NCI-H2171 (cell line): ENCODE measurements at places on chromosomes 7 and 10.

DNA sequence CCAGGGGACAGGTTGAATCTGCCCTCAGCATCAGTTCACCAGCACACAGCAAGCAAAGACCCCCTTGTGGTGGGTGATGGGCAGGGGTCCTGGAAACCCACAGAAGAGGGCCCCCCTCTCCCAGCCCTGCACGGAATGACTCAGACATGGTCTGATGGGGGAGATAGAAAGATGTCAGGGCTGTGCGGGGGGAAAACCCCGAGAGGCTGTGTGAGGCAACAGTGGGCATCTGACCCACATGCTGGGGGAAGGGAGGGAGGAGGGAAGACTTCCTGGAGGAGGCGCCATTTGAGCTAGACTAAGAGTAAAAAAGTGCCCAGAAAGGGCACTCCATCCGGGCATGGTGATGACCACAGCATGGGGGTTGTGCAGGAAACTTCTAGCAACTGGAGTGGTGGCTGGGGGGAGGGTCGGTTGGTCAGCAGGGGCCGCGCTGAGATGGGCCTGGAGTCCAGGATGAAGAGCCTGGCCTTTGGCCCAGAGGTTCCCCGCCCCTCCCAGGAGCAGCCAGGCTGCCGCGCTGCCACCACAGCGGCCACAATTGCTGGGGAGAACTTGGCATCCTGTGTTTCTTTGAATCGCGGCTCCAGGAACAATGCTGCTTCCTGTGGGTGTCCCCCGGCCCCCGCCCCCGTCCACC is 2.5 kb downstream of the LFNG start:
- no peak for DNase-seq

DNA sequence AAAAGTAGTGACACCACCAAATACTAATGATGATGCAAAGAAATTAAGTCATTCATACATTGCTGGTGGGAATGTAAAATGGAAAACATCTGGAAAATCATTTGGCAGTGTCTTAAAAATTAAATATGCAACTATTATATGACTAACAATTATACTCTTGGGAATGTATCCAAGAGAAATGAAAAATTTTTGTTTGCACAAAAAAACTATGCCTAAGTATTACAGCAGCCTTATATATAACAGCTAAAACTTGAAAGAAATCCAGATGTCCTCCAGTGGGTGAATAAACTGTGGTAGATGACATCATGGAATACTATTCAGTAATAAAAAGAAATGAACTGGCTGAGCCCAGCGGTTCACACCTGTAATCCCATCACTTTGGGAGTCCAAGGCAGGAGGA is 132.0 kb downstream of the NEBL start:
- DNase-seq = no peak

- DNase-seq = no peak
Observed at GRCh38 chr7:129502708-129503685, 666 bp downstream of the SMKR1 start.

GRCh38 chr7:78260826-78261225 is 462.3 kb downstream of the PHTF2 start:
- DNase-seq = no peak

GRCh38 chr7:50227726-50228125 is 76.8 kb upstream of the IKZF1 start:
- DNase-seq = no peak

- no peak for DNase-seq
Observed at GRCh38 chr7:50534690-50535290, 30.4 kb downstream of the DDC start.

- DNase-seq = no peak
Observed at GRCh38 chr7:11911900-11912299, 79.9 kb upstream of the THSD7A start.

- no peak for DNase-seq
Observed at GRCh38 chr10:129343141-129343540, 123.9 kb upstream of the MGMT start.

- DNase-seq = no peak
Observed at GRCh38 chr10:95276367-95277200, 14.2 kb downstream of the PDLIM1 start.

DNA sequence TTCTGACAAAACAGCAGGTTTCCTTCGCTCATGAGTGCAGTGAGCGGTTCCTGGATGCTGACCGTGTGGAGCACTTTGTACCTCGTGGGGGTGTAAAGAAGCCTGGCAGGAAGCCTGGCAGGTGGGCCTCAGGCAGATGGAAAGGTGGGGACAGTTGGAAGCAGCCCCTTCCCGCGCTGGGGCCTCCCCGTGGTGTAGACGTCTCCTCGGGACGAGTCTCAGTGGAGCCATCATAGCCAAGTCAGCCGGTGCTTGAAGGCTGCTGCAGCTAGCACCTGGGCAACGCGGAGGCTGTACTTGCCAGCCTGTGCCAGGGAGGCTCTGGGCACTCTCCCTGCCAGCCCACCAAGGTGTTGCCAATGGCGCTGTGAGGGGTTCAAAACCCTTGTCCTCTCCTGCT is 154.5 kb downstream of the WDR37 start:
- DNase-seq = no peak

GRCh38 chr7:104628017-104628416 is 299.6 kb downstream of the LHFPL3 start:
- no peak for DNase-seq

- no peak for DNase-seq
Observed at GRCh38 chr7:76428868-76429805, 4.4 kb downstream of the ZP3 start.

DNA sequence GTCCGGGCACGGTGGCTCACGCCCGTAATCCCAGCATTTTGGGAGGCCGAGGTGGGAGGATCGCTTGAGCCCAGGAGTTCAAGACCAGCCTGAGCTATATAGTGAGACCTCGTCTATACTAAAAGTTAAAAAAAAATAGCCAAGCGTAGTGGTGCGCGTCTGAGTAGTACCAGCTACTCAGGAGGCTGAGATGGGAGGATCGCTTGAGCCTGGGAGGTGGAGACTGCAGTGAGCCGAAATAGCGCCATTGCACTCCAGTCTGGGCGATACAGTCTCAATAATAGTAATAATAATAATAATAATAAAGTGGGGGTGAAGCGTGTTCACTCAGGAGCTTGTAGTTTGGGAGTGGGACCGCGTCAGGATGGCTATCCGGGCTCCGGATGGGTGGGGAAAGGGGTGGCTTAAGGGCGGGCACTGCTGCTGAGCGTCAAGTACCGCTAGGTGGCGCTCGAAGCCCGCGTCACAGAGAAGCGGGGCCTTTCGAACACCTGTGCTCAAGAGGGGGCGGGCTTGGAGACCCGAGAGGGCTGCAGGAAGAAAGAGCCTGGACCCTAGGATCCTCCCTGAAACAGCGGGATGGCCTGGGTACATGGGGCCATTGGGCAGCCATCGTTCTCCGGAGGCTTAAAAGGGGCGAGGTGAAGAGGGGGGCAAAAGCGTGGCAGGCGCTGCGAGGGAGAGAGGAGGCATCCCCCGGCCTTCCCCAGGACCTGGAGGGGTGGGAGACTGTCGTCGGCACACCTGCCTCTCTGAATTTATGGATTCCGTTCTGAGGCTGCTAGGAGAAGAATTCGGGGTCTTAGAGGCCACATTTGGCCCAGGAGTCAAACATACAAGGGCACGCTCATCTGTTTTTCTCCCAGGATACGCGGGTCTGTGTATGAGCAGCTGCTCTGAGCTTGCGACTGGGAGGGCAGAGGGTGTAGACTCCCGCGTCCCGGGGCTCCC is 14.5 kb downstream of the LBX1 start:
- DNase-seq = peak; percentile 53

- no peak for DNase-seq
Observed at GRCh38 chr7:156460858-156461627, 179.5 kb upstream of the RNF32 start.
